ENCODE measurements at places on chromosomes 16 and 17.

DNA sequence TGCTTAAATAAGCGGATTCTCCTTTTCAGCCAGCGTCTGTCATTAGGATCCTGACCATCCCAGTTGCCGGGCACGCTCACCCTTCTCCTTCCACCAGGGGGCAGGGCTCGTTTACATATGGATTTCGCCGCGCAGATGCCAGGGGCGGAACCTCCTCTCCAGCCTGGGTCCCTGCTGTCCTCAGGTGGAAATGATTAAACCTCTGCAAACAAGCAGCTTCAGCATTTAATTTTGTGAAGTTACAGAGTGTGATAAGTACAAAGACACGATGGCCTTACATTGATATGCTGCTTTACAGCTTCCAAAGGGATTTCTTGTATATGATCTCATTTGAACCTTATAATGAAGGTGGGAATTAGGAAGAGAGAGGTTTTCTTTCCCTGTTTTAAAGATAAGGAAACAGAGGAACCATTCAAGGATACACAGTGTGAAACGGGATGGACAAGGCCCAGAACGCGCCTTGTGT is 3.9 kb upstream of the KRT28 start:
- DNase-seq = peak; percentile 83

DNA sequence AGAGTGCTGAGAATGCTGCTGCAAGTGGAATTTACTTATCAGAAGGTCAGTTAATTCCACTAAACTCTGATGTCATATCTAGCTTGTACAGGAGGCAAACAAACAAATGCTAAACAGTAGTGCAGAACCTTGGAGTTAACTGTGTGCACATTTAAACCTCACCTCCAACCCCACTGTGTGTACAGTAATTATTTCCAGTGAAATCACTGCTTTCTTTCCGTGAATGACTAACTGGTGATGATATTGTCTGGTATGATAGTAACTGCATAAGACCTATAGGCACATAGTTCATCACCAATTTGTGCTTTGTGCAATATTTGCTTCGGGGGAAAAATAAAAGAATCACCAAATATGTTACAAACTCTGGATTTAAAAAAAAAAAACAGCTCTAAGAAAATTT is 492.5 kb upstream of the HSBP1 start:
- DNase-seq = peak; percentile 50

GRCh38 chr16:66928702-66929388 is 3.5 kb upstream of the RRAD start:
- DNase-seq = peak; percentile 65

DNA sequence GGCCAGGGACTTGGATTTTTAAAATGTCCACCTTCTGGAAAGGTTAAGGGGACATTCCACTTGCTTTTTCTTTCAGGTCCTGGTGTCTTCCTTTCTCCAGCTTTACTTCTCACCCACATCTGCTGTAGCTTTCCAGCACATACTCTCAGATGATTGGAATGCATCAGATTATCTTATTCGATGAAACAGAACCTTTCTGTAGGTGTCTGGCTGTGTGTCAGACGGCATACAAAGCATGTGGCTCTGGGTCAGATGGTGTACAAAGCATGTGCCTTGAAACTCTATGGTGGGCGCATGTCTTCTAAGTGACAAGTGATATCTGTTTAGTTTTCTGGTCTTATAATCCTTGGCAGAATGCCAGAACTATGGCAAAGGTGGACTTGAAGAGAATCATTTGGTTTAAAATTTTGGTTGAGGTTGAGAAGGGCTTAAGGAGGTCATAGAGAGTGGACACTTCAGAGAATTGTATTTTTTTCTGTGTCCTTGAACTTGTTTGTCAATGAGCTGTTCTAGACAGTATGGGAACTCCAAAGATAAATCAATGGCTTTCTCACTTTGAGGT is 125.3 kb downstream of the FTO start:
- peak; percentile 73 for DNase-seq

- no peak for DNase-seq
Measured at GRCh38 chr16:13781575-13782338, 138.2 kb upstream of the ERCC4 start.

GRCh38 chr16:52077607-52078006 is 469.3 kb downstream of the TOX3 start:
- no peak for DNase-seq

- DNase-seq = no peak
Measured at GRCh38 chr17:42704490-42704836, 22.1 kb downstream of the CNTNAP1 start.

DNA sequence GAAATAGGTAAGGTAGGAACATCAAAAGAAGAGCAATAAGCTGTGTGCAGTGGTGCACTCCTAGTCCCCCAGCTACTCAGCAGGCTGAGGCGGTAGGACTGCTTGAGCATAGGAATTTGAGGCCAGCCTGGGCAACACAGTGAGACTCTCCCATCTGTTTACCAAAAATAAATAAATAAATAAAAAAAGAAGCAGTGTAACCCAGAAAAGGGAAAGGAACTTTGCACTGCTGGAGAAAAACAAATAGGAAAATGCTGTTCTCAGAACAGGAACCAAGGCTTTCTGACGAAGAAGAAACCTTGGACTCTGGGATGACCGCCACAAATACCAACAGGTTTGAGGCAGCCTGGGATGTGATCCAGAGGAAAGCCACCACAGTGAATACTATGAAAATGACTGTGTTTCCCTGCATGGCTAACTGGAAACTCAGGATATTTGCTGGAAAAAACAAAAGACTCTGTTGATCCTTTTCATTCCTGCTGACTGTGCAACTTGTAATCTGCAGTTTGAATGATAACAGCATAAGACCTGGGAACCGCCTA is 41.2 kb downstream of the TTC19 start:
- DNase-seq = peak; percentile 26

- DNase-seq = no peak
Measured at GRCh38 chr16:83004868-83005652, 378.3 kb downstream of the CDH13 start.

GRCh38 chr16:53372992-53373871 is 61.0 kb upstream of the RBL2 start:
- DNase-seq = no peak

DNA sequence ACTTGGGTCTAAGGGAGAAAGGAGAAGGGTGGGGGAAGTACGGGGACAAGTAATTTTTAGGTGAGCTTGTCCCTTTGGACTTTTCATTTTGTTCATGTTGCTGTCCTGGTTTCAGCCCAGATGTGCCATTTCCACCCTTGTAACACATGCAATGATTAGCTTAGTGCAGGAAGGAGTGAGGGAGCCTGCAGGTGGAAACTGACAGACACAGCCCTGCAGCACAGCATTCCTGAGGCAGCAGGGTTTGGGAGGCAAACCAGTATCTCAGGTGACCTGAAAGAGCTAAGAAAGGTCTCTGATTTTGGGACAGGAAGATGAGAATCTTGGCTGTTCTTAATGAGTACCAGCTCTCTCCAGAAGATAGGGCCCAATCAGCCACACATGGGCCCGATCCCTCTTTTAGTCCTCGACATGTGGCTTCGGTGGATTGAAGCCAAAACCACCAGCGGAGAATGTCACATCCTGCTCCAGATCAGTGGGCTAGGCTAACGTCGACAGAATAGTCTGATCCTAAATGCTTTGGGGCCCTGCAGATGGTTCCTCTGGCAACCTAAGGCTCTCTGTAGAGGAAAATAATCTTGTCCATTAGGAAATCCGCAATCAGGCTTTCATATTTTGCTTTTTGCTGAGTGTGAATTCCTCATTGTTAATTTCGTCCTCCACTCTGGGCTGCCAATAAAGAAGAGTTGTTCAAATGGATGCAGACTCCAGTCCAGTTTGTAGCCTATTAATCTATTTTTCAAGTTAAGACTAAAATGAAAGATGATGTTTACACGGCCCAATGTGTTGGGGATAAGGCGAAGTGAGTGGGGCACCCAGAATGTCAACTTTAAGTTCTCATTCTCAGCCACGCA is 3.8 kb upstream of the RNF157 start:
- DNase-seq = no peak

DNA sequence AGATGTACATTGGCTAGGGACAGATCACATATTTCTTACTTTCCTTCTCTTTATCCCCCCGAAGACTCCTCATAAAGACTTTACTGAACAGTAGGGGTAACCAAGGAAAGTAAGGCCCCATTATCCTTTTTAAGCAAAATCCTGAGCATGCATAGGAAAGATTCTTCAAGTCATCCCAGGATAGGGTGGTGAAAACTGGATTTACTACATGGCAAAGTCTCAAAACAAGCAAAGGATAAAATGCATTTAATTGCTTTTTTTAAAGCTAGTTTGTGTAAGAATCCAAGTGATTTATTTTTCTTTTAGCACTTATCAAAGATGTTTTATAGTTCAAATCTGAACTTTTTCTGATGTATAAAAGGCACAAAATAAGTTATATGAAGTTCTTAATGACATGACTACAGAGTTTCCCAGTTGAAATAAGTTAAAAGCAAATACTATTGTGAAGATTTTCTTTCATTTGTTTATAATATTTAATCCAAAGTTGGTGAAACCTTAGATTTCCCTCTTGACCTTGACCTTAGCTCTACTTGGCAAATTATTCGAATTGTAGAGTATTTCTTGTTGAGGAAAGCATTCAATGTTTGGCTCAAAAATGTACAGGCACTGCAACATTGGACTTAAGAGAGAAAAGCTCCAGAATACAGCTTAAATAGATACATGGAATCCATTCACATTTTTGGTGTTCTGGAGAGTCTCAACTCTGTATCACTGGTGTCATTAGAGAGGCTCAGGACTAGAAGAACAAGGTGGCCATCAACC is 104.3 kb downstream of the ABCA8 start:
- no peak for DNase-seq

DNA sequence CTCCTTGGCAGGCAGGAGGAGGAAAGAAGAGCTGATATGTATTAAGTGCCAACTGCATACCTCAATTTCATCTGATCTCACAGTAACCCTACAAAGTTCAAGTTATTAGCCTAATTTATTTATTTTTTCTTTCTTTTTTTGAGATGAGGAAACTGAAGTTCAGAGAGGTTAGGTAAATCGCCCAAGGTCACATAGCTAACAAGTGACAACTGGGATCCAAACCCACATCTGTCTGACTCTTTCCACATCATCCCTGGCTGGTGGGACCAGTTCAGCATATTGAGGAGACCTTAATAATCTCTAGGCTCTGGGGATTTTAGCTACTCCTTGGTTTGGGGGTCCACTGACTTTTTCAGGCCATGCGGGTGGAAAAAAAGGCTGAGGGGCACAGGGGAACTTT is 60.9 kb downstream of the CYB5B start:
- DNase-seq = no peak

DNA sequence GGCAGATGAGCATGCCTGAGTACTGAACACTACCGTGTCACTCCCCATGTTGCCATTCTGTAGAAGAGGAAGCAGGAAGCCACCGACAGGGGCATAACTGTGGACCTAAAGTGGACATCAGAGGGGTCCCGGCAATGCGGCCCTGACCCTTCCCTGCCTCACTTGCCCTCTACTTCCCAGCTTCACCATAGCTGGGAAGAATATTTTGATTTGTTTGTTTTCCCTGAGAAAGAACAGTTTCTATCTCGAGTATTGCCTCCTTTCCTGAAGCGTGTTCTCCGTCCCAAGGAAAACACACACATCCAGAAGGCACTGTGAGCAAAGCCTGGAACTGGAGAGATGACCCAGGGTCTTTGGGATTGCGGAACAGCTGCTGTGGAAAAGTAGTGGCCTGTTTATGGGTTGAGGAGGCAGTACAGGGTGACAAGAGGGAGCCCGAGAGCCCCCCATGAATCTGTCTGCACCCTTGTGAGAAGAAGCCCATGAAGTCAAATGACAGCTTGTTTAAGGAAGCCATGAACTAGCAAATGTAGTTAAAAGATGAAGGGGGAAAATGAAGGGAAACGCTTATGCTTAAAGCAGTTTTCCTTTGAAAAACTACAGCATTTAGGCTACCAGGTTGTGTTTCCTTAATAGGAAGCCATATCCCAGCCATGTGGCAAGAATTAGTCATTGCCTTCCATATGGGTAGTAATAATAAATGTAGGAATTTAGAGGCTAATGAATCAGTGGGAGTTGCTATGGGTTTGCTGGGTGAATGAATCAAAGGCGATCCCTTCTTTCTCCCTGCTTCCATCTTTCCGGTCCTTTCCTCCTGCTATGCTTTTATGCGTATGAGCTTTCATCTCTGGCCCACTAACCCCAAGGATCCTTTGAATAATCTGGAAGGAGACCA is 90.0 kb upstream of the TBX2 start:
- peak; percentile 95 for DNase-seq

- DNase-seq = no peak
Measured at GRCh38 chr16:105521-105920, 27.5 kb downstream of the MPG start.

GRCh38 chr16:1201444-1201843 is 23.6 kb downstream of the TPSG1 start:
- DNase-seq = no peak

DNA sequence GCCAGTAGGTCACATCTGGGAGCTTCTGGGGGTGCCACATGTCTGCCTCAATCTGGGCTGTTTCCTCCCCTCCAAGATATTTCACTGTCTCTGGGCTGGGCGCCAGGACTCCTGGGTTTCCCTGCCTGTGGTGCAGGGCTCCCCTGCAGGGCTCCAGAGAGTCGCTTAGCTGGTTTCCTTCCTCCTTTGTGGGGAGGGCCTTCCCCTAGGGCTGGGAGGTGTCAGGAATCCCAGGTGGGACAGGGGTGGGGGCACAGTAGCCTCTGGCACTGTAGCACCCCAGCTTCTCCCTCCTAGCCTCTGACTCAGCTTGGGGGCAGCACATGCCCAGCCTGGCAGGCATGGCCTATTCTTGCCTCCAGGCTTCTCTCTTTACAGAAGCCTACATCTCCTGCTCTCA is 2.6 kb downstream of the RARA start:
- no peak for DNase-seq

DNA sequence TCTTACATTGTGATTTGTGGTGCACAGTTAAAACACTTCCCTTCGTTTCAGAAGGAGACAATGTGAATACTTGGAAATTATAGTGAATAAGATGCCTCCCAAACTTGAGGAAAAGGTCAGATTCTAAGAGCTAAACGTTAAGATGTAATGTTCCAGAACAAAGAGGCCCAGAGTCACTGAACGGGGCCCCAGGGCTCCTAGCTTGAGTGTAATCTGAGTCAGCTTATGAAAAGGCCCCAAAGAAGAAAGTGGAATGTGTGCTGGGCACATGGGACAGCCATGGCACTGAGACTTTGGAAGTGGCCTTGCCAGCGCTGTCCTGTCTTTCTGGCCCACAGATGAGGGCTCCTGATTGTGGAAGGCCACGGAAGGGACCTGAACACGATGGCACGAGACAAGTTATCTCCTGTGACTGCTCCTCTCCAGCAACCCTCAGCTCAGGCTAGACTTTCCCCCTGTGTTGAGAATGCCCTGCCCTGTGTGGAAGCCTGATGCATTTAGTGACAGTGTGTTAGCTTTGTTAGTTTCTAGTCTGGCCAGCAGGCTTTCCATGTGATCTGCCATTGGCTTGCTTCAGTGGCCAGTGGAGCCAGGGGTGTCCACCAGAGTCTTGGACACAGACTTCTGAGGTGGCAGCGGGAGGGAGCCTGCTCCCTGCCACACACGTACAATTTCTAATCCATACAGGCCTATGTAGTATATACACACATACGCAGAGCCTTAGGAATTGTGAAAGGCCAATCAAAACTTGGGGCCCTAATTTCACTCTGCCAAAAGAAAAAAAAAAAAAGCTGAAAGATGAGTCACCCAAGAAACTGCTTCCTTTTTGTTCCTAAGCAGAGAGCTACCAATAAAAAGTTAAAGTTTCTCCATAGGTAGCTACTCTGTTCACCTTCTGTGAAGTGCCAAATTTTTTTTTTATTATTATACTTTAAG is 13.1 kb downstream of the SPATA33 start:
- DNase-seq = peak; percentile 62

GRCh38 chr16:81210807-81211206 is 27.7 kb upstream of the BCO1 start:
- DNase-seq = no peak

GRCh38 chr16:19281246-19281645 is 4.3 kb upstream of the CLEC19A start:
- DNase-seq = no peak

- DNase-seq = no peak
Measured at GRCh38 chr16:78450255-78450654, 350.8 kb downstream of the WWOX start.
